ENCODE measurements at places on chromosomes 16 and 17. TPM values are rescaled to one million over a fixed set of nuclear protein-coding genes. Genes with fewer than 3 reads are reported as not detected.

GRCh38 chr17:36610474-36610873 lies 9.1 kb downstream of the MRM1 start:
- DNase-seq, result no peak

DNA sequence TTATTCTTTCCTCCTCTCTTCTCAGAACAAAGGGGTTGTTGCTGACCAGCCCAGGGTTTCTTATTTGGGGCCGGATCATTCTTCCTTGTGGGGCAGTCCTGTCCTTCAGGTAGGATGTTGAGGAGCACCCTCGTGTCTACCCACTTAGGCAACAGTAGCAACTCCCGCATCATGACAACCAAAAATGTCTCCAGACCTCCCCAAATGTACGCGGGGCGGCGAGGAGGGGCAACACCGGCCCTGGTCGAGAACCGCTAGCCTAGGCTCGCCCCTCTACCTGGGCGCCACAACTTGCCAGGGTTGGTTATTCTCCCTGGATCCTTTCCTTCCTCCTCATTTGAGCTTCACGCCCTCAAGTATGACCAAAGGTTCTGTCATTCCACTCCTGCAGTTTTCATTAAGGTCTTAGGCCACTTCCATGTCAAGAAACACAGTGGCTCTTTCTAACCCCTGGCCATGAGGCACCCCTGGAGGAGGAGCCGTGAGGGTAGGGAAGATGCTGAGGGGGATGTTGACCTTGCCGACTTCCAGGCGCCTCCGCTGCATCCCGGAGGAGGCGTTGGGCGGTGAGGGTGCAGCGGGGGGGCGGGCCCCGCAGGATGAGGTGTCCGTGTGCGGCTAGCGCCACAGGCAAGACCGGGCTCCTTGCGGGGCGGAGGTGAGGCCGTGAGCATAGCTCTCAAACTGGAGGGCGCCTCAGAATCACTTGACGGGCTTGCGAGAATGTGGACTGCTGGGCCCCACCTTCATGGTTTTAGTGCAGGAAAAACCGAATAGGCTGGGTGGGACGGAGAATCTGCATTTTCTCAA lies 712 bp upstream of the SPECC1 start:
- no peak for DNase-seq

TBC1D3K gene
- total RNA-seq, result not detected

- DNase-seq, result no peak
Measured at GRCh38 chr17:31654936-31655335, 204.1 kb downstream of the COPRS start.

DNA sequence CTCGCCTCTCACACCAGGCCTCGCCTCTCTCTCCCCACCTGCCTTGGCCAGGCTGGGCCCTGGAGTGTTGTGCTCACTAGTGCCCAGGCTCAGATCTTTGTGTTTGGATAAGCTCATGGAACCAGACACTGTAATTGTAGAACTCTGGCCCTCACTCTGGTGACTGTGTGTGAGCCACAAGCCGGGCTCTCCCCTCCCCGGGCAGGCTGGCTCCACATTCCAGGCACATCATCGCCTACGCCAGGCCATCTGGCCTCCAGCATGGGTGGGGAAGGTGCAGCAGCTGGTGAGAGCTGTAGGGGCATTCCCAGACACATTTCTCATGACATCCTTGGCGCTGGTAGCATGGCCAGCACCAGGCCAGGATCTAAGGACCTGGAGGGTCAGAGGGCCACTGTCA lies 202.3 kb downstream of the RAB11FIP4 start:
- DNase-seq, result no peak

TIGD7 gene
- total RNA-seq, result not detected

DNA sequence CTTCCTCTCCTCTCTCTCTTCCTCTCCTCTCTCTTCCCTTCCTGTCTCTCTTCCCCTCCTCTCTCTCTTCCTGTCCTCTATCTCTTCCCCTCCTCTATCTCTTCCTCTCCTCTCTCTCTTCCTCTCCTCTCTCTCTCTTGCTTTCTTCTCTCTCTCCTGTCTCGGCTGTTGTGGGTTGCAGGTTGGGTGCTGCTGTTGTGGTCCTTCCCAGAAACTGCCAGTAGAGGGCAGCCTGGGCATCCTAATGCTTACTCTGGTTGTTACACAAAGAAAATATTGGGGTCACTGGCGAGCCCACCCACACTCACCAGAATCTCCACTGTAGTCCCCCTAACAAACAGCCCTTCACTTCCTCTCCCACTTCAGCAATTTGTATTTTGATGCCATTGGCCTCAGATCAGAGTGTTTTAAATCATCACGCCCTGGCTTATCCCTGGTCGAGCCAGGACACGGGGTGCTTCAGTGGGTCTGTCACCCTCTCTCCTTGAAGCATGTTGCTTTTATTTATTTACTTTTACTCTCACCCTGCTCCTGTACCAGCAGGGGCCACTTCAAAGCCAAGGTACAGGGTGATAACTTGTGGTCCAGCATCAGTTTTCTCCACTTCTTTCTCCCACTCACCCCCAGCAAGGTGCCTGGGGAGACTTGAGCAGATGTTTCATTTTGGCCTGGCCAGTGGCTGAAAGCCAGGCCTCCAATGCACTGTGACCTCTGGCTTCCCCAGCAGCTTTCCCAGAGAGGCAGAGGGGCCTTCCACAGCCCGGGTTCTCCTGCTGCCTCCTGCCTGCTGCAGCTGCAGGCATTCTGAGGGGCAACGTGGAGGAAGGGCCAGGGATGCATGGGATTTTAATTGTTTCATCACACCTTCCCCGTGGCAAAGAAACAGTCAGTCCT lies 4.7 kb upstream of the MMP15 start:
- DNase-seq, result peak; percentile 62

DNA sequence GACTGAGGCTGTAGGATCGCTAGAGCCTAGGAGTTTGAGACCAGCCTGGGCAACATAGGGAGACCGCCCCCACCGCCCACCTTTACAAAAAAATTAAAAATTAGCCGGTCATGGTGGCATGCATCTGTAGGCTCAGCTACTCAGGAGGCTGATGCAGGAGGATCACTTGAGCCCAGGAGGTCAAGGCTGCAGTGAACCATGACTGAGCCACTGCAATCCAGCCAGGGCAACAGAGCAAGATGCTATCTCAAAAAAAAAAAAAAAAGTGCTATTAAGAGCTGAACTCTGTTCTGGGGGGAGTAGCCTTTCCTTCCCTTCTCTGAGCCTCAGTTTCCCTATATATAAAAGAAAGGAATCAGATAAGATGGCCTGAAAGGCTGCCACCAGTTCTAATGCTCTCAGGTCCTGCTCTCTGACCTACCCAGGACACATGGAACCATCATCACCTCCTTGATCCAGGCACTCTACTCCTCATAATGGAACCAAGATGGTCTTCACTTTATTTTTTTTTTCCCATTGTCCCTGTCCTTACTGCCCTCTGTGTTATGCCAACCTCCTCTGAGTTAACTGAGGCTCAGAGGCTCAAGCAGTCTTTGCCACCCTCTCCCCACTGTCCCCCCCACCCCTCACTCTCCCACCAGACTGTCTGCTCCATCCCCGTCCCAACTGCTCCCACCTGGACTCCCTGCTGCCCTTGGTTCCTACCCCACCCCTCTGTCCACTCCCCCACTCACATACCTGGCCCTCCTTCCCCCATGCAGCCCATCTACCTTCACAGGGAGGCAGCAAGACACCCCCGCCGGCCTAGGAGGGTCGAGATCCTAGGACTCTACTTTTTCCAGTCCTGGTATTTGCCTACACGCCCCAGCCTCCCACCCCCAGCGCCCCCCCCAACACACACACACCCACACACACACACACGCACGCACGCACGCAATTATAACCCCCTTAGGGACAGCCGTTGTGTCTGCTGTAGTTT lies 23.8 kb upstream of the EIF1 start:
- no peak for DNase-seq
